ENCODE measurements at places on chromosomes 2 and 18.

GRCh38 chr2:191225690-191226089 is 19.5 kb upstream of the MYO1B start:
- no peak for DNase-seq

GRCh38 chr2:240569523-240569997 is 1.3 kb downstream of the RNPEPL1 start:
- no peak for DNase-seq

- DNase-seq: no peak
Measured at GRCh38 chr2:209633911-209634310, 137.7 kb upstream of the UNC80 start.

DNA sequence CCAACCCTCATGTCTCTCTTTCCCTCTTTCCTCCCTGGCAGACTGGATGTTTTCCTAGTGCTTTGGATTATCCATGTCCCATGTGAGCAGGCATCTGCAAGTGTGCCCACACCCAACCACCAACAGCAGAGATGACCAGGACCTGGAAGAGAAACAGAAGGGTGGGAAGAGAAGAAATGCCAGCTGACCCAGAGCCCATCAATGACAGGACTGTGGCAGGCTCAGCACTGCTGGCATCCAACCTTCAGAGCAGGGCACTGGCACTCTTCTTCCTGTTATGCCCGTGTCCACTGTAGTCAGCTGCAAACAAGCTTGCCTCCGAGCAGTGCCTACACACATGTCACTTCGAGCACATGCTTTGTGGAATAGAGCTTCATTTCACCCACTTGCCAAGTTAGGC is 121.1 kb downstream of the TANC1 start:
- DNase-seq: no peak

GRCh38 chr2:72214429-72215143 is 66.9 kb upstream of the CYP26B1 start:
- DNase-seq: peak; percentile 30

DNA sequence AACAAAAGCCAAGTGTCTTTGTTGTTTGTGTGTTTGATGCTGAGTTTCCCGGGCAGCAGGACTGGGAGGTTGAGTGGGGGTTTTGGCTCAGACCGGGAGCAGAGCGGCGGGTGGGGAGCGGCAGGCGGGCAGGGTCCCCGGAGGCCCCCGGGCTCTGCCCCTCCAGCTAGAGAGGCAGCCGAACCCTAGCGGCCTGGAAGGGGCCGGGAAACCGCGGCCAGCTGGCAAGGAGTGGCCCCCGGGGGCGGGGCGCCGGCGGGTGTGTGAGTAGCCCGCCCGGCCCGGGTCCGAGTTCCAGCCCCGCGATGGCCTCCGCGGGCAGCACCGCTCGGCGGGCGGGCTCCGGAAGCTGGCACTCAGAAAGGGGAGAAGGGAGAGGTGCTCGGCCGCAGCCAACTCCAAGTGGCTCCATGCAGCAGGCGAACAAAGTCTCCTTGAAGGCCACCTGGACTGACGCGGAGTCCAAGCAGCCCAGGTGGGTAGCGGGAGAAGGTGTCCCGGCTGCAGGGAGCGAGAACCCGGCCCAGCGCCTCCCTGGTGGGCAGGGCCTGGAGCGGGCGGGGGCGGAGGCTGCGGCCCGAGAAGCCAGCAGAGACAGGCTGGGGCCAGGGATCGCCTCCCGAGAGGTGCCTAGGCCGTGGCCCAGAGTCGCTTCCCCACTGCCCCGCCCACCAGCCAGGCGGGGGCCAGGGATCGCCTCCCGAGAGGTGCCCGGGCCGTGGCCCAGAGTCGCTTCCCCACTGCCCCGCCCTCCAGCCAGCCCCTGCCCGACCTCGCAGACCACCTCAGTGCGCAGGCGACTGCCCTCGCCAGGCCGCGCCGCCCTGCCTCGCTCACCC is at the start of gene ANKRD53:
Gene ANKRD53, plus strand, starts transcription at position 290 of the 839 bp plus-strand sequence. Its CDS starts 16 bp downstream, at position 306.
- DNase-seq: peak; percentile 39

- DNase-seq: no peak
Measured at GRCh38 chr2:205969584-205969983, 116.4 kb downstream of the INO80D start.

DNA sequence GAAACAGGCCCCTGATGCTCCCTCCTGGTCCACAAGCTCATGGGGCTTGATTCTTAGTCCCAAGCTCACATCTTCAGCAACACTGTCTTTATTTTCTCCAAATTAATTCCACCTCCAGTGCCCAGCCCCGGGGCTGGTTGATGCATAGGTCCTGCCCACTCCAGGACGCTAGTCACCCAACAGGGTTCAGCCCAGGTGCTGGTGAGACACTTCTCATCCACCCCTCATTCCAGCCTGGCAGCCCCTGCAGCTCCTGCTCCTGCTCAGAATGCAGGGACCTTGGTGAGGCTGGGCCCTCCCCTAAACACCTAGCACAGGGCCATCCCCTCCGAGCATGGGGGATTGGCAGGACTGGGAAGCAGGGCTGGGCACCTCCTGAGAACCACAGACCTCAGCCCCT is 25.7 kb downstream of the STEAP3 start:
- no peak for DNase-seq

DNA sequence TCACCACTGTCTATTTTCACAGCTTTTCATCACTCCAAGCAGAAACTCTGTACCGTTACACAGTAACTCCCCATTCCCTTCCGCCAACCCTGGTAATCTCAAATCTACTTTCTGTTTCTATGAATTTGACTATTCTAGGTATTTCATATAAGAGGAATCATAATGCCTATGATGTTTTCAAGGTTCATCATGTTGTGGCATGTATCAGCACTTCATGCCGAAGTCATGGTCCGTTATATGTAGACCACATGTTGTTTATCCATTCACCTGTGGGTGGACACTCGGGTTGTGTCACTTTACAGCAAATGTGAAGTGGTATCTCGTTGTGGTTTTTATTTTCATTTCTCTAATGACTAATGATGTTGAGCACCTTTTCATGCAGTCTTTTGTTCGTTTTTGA is 21.6 kb downstream of the CPSF3 start:
- no peak for DNase-seq

GRCh38 chr2:239233576-239233975 is 167.2 kb downstream of the HDAC4 start:
- no peak for DNase-seq

GRCh38 chr2:205610437-205610836 is 71.9 kb upstream of the NRP2 start:
- DNase-seq: peak; percentile 32

DNA sequence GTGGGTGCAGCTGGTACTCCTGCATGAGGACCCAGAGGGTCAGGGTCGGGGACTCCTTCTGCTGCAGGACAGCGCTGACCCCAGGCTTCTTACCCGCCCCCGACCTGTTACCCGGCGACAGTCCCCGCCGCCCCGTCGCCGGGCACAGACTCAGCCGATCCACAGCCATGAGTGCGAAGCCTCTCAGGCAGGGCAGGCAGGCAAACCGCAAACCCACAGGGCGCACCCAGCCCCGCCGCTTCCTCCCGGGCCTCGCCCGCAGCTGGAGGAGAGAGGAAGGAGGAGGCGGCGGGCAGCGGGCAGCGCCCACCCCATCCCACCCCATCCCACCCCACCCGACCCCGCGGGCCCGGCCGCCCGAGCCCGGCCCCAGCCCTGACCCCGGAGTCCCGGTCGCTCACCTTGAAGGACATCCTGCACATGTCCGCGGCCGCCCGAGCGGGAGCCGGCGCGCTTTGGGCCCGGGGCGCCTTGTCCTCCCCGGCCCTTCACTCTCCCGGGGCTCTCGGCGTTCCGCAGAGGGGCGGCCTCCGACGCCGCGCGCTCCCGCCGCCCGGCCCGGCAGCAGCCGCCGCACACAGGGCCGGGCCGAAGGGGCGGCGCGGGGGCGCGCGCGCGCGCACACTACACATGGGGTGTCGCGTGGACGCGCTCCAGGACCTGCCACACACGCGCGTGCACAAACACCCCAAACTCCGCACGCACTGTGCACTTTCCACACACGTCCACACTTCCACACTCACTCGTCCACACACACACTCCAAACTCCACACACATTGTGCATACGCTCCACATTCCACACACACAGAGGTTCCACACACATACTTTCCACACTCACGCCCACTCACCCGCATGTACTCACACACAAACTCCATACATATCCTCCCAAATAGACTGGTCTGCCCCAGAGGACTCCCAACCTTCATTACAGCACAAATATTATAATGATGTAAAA is at the start of gene ANKRD29:
Gene ANKRD29, minus strand, starts transcription at position 603 of the 955 bp plus-strand sequence. Its CDS starts 181 bp downstream, at position 422.
- DNase-seq: peak; percentile 57

GRCh38 chr2:236862526-236862925 is 223.2 kb upstream of the COPS8 start:
- DNase-seq: no peak

DNA sequence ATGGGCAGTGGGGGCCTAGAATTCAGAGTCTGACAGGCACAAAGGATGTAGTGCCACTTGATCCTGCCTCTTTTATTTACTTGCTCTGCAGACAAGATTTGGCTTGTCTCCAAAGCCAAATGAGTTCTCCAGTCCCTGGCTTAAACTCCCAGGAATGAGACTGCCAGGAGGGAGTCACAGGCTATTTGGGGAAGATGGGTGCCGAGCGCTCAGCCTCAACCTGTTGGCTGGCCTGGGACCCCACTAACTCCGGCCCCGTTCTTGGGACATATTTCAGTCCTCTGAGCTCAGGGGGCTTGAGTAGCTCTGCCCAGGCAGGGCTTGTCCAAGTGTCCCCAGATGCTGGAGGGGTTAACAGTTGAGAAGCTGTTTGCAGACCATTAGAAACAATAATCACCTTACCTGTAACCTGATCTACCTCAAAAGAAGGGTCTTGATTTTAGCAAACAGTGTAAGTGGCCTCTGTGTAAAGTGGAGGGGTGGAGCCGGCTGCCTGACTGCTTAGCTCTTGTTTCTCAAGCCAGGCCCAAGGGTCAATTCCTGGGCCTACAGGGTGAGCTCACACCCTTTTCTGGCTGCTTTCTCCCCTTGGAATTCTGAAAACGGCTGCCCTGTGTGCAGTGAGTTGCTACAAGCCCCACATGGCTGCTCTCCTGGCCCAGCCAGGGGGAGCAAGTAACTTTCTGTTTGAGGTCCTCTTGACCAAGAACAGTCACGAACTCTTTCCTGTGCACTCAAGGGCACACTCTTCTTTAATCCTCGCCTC is 27.1 kb upstream of the FZD5 start:
- no peak for DNase-seq

DNA sequence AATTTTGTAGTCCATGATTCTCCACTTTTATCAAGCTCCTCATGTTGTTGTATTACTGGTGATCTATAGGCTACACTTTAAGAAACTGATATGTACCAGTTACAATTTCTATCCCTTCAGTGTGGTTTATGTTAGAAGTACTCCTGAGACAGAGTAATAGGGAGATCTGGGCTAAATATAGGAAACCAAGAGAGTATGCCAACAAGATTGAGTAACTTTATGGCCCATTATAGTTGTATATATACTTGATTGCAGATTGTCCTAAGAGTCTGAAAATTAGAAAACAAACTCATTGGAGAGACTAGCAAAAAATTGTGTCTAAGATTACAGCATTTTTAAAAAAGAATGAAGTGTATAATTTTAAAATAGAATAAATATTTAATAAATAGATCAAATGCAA is 605.6 kb downstream of the XIRP2 start:
- no peak for DNase-seq

DNA sequence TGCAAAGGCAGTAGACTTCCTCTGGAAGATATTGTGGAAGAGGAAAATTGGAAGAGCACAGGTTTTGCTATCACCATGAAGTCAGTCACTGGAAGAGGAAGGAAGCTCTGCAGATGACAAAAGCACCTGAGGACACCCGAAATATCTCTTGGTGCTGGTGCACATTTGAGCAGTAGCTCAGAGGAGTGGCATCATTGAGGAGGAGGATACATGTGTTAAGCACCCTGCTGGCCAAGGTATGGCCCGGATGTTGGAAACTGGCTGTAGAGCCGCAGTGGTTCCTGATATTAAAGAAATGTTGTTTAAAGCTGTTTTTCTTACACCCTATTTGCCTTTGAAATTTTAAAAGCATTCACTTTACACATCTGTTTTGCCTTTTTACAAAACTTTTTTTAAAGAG is 32.7 kb upstream of the SCYGR2 start:
- DNase-seq: no peak

DNA sequence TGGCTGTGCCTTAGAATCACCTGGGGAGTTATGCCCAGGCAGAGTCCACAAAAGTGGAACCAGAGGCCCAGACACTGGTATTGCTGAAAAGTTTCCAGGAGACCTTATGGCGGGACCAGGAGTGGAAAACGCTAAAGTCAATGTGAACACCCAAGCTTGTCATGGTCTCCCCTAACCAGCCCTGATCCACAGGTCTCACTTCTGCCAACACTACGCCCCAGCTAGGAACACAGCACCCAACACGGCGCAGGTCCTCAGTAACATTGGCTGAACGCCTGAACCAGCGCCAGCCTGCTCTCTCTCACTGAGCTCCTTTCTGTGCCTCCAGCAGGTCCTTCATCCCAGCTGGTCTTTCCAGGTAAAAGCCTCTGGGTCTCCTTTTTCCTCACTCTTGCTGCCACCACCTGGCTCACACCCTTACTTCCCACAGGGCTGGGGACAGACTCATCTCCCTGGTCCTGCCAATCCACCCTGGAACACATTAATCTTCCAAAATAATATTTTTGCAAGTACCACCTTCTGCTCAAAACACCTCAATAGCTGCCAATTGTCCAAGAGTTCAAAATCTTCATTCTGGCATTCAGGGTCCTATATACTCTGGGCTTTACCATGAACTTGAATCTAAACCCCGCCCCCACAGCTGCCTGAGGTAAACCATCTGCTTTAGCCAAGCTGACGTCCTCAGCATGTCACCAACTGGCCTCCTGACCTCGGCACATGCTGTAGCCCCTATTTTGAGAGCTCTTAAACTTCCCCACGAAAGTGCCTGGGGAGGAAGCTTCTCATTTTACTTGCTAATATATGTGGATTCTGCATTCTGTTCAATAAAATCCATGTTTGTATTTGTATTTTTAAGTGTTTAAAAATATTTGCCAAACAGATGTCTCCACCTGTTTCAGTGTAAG is 34.6 kb downstream of the ADCY3 start:
- DNase-seq: no peak

DNA sequence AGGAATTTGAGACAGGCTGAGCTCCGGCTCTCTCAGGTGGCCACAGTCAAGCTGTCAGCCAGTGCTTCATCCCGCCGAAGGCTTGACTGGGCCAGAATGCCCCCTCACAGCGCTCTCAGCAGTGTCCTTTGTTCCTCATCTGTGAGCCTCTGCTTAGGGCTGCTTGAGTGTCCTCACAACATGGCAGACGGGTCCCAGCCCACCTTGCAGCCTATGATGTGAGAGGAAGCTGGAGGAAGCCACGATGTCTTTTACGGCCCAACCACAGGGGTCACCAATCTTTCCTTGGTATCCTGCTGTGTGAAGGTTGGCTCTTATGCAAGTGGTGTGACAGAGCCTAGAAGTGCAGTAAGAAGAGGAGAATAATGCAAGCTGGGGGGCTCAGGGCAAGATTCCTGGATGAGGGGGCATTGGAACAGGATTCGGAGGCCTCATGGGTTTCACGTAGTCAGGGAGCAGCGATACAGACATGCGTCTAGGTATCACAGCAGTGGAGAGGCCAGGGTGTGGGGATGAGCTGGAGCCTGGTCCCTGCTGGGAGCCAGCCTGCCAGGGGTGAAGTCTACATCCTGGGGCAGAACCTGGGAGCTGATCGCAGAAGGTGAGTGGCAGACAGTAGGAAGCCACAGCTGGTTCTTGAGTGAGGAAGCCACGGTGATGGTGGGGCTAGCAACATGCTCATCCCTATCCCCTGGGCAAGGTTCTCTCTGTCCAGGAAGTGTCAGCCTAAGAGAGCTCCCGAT is 234.1 kb downstream of the GLI2 start:
- no peak for DNase-seq

Data from Daoy (cell line).